DMS53 (cell line): ENCODE measurements at places on chromosomes 4 and X.

- peak; percentile 75 for DNase-seq
Measured at GRCh38 chrX:40573763-40574162, 7.0 kb upstream of the ATP6AP2 start.

- DNase-seq: no peak
Measured at GRCh38 chr4:6924361-6924779, 14.7 kb downstream of the TBC1D14 start.

- DNase-seq: no peak
Measured at GRCh38 chr4:48974979-48975640, 11.0 kb upstream of the CWH43 start.

DNA sequence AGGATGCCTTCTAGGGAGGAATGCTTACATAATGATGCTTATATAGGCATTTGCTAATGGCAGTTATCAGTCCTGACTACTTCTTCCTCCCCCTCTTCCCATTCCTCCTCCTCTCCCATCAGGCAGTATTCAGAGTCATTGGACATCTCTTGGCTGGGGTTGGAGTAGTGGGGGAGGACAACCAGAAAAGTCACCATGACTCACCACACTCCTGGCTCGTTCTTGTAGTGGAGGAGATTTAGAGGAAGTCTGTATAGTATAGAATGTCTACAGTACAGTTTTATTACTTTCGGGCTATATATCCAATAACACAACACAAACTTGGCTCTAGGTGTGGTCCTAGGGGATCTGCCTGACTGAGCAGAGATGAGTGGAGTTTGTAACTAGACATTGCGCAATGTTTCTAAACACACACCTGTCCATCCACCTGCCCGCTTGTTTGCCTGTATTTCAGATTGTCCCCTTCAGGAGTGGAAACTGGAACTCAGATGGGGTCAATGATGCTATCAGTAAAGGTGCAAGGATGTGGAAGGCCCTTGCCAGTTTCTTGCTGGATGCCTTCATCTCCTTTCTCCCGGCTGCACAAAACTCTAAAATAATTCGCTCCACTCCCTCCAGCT is 27.9 kb upstream of the KIAA1210 start:
- DNase-seq: peak; percentile 78

GRCh38 chrX:10450229-10450958 is 170.0 kb downstream of the MID1 start:
- no peak for DNase-seq

DNA sequence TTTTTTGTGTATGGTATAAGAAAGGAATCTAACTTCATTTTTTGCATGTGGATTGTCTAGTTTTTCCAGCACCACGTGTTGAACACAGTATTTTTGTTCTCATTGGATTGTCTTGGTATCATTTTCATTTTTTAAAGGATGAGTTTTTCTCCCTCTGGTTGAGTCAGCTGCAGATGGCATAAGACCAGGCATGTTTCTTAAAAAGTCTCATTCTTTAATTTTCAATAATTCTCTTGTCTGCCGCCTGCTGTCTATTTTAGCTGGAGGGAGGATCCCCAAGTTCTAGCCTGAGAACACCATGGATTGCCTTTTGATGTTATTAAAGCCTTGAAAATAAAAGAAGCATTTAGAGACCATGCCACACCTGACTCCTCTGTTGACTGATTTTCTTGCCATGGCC is 263.8 kb downstream of the ARHGAP24 start:
- DNase-seq: no peak

DNA sequence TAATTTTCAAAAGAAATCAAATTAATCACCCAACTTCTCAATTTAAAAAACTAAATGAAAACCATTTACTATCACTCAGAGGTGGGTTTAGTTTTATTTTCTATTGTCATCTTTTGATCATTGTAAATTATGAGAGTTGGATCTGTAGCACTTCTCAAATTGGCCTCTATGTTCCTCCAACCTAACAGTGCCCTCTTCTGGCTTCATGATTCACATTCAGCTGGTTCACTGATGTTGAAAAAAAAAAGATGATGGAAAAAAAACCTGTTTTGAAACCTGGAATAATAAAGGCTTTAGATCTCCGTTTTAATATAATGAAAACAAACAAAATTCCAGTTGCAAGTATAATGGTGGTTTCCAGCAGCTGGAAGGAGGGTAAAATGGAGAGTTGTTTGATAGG is 2.4 kb upstream of the NBDY start:
- DNase-seq: peak; percentile 80

DNA sequence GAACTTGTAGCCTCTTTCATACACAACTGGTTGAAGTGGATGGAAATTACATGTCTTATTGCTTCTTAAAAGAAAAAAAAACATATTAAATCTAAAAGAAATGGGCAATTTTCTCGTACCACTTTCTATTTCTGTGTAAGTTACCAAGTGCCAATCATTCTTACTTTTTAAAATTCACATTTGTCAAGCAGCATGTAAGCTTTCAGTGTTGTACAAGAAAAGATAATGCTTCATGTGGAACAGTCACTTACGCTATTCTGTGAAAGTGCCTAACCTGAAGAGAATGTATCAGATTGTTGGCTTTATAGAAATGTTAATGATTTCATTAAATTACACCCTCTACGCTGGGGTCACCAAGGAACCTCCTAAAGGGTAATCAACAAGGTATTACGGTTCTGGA is 4.4 kb upstream of the DCTD start:
- no peak for DNase-seq

DNA sequence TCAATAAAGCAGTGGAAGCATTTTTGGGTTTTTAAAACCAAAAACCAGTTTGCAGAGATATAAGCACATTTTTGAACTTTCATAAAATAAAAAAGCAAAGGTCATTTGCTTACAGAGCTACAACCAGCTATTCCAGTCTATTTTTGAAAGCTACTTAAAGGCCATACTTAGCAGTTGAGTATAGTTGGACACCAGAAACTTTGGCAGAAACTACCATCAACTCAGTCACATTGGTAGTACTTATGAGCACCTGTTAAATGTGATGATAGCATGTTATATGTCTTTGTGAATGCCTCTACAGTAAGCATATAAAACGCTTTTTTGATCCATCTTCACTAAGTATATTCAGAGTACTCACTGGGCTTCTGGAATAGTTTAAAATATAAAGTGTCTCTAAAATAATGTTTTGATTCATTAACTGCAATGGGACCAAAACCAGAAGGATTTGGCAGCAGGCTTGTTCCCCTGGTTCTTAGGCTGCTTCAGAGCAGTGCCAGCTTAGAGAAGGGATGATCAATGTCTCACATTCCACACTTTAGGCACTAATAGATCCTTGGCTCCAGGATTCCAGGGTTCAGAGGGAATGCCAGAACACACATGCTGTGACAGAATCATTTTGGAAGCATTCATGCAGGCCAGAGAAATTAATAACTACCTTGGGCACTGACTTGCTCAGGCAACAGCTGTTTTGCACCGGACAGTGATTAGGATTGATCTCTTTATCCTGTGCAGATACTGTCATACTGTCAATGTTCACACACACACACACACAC is 103.9 kb downstream of the IQCM start:
- DNase-seq: no peak

- DNase-seq: no peak
Measured at GRCh38 chr4:27515140-27515539, 654.5 kb downstream of the STIM2 start.

- DNase-seq: no peak
Measured at GRCh38 chrX:584572-584971, 46.0 kb upstream of the SHOX start.

DNA sequence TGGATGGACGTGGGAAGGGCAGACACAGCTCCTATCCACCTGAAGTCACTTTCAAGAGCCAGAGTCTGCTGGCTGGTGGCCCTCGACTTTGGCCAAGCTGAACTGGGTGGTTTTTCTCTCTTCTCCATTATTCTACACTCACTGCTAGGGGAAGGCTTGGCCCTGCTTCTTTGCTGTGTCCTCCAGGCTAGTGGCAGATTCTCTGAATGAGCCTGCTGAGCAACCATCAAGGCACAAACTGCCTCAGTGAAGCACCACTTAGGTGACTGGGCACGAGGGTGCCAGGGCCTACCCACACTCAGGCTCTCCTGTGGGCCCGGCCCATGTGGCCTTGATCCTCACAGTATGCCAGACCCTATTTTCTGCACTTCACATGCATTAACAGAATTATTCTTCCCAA is 92.0 kb downstream of the PJA1 start:
- peak; percentile 3 for DNase-seq

DNA sequence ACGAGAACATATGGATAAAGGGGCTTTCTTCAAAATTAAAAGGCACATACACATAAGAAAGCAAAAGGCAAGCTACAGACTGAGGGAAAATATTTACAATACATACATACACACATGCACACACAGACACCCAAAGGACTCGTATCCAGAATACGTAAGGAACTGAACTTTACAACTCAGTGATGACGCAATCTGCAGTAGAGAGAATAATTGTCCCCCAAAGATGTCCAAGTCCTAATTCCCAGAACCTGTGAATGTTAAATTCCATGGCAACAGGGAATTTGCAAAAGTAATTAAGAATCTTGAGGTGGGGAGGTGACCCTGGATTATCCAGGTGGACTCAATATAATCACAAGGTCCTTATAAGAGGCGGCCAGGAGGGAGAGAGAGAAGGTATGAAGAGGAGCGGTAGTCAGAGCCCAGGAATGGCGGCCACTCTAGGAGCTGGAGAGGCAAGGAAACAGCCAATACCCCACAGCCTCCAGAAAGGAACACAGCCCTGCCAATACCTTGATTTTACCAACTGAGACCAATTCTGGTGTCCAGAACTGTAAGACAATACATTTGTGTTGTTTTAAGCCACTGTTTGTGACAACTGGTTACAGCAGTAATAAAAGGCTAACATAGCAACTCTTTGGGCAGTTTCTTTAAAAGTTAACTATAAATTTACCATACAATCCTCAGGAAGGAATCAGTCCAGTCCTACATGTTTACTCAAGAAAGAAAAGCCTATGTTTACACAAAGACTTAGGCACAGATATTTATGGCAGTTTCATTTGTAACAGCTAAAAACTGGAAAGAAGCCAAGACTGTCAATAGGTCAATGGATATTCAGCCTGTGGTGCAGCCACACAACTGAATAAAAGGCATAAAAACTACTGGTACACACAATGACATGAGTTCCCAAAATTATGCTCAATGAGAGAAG is 27.3 kb upstream of the STS start:
- DNase-seq: peak; percentile 62

GRCh38 chr4:107453987-107454386 is 266.0 kb downstream of the PAPSS1 start:
- DNase-seq: no peak

- DNase-seq: no peak
Measured at GRCh38 chr4:146110871-146111485, 64.5 kb upstream of the LSM6 start.

DNA sequence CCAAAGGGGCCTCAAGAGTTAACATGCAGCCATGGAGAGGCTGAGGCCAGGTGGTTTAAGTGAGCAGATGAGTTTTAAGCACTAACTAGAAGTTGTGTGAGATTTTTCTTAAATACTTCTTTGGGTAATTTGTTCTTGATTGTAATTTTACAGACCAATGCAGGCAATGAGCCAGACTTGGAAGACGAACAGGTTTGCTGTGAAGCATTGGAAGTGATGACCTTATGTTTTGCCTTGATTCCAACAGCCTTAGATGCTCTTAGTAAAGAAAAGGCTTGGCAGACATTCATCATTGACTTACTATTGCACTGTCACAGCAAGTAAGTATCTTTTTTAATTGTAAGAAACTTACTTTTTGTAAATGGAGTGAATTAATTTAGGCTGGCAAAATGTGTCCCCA is 103.9 kb downstream of the USP9X start:
- no peak for DNase-seq
